ENCODE measurements at places on chromosomes 3 and 15. TPM values are rescaled to one million over a fixed set of nuclear protein-coding genes. Genes with fewer than 3 reads are reported as not detected.

Gene STRIT1
- total RNA-seq, result 0.53 TPM

Gene SELENOS
- total RNA-seq, result 52.0 TPM

Gene ZNF660
- 7.0 TPM for total RNA-seq

Gene ZNF197
- 53.0 TPM for total RNA-seq

Gene MESP2
- 0.32 TPM for total RNA-seq

Gene ZNF774
- 9.5 TPM for total RNA-seq

Gene RLBP1
- not detected for total RNA-seq

GRCh38 chr3:58900386-58900785 lies 149.4 kb downstream of the CFAP20DC start:
- no peak for ATAC-seq

- ATAC-seq, result peak; percentile 79
These were observed 6.1 kb downstream of the PPCDC start for GRCh38 chr15:75029378-75030022.

- ATAC-seq, result no peak
These were observed 217.9 kb upstream of the DCBLD2 start for GRCh38 chr3:99119385-99119784.

DNA sequence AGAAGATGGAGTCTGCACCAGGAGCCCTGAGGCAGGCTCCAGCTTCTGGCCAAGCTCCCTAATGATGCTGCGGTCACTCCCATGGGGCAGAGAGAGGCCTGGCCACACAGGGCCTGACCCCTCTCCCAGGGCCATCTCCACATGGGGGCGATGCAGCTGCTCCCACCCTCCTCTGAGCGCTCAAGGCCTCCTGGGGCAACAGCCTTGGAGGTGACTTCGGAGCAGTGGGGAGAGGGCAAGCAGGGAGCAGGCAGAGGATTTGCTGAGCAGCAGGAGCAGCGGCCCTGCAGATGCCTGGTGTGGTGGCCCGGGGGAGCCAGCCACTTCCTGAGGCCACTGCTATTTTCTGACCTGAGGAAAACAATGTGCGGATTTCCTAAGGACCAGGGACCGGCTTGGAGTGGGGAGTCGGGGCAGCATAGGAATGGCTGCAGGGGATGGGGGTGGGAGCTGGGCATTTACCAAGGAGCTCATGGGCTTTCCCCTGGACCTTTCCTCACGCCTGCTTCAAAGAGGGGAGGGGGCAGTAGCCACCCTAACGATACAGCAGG lies 81.6 kb upstream of the RPL32 start:
- ATAC-seq, result no peak

DNA sequence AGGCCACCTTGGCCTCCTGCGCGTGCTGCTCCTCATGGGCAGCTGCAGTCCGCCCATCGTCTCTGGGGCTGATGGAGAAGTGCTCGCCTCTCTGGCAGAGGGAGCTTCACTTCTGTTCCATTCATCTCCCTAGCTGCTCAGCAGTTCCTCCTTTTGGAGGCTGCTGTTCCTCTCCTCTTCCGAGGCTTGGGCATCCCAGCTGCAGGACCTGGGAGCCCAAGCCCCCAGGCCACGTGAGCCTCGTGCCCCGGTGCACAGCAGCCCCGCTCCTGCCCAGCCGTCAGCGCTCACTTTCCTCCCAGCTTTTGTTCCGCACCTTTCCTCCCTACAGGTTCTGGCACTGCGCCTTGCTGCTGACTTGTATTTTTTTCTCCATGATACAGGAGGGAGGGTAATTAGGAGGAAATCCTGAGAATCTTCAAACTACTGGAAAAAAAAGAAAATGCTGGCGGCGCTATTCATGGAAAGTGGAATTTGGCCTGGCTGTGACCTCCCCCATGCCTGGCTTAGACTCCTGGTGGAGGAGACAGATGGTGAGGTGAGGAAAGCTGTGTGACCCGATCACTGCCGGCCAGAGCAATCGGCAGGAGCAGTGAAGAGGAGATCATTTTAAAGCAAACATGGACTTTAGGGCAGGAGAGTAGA lies 210.1 kb downstream of the CHST2 start:
- peak; percentile 74 for ATAC-seq

DNA sequence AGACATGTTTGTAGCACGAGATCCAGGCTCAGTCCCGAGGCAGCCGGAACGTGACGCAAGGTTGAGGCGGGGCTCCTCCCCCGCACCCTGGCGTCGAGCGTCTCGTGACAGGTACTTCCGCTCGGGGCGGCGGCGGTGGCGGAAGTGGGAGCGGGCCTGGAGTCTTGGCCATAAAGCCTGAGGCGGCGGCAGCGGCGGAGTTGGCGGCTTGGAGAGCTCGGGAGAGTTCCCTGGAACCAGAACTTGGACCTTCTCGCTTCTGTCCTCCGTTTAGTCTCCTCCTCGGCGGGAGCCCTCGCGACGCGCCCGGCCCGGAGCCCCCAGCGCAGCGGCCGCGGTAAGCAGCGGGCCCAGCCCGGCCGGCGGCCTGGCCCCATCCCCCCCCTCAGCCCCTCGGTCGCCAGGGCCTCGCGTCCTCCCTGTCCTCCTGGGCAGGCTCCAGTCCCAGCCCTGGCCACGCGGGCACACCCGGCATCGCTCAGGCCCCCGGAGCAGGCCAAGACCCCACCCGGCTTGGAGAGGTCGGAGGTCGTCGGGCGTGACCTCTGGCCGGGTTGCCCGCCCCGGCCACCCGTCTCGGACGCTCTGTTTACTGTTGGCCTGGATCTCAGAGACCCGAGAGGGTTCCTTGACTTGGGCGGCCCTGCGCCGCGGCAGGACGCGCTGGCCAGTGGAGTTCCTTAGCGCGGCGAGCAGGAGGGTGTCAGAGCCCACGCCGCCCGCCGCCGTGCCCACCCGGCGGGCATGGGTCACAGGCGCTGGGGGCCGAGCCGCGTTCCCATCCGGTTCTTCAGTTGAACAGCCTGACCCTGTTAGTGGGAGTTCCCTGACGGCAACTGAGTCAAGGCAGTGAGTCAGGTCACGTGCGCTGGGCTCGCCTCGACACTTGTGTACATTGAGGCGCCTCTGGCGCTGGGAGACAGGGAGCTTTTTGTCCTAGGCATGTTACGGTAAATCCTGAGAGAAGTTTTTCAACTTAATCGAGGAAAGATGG lies at the start of gene RAB7A:
RAB7A (plus strand) TSS at position 161 of the 994 bp plus-strand sequence. CDS start 69,185 bp downstream, outside the sequence.
- ATAC-seq, result peak; percentile 93

- ATAC-seq, result no peak
These were observed 317.0 kb upstream of the ADAMTS9 start for GRCh38 chr3:65004795-65005295.

- no peak for ATAC-seq
These were observed 15.3 kb downstream of the TMEM266 start for GRCh38 chr15:76075046-76075445.

DNA sequence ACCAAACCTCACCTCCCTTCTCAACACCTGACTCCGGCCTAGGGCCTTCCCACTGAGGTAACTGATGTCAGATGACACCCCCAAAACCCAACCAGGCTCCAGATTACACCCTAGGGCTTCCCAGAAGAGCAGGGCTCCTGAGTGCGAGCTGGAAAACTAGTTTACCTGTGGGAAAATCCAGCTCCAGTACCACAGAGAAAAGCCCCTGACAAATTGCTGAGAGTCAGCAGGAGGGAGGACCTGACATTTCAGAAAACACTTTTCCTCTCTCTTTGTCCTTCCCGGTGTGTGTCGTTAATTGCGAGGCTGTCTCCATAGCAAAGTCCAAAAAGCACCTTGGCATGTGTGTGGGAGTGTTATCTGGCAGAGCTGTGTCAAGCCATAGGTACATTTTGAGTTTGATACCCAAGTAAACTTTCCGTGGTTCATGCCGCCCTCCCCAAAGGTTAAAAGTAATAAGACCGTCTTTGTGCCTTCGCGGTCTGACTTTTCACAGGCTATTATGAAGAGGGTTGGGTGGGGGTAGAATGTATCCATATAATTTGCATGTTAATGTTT lies 79.8 kb upstream of the FNDC3B start:
- ATAC-seq, result peak; percentile 21

DNA sequence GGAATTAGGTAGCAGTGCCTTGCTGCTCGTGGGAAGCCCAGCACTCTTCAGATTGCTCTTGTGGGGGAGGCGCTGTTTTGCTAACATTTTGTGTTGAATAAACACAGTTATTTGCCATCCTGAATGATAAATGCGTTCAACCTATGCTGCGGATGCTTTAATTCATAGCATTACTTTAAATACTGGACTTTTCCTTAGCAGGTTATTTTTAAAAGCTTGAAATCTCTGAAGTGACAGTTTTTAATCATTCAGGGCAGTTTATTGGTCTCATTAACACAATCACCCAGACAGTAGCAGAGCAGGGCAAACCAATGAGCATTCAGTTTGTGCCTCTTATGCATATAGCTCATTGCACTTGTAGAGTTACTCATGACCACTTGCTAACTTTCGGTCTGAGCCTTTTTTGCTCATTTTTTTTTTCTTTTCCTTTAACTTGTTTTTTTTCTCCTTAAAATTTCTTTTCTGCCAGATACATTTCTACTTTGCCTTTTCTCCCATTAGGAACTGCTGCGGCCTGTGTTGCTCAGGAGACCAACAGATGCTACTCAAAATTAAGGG lies 5.2 kb downstream of the CACNA2D3 start:
- ATAC-seq, result no peak

DNA sequence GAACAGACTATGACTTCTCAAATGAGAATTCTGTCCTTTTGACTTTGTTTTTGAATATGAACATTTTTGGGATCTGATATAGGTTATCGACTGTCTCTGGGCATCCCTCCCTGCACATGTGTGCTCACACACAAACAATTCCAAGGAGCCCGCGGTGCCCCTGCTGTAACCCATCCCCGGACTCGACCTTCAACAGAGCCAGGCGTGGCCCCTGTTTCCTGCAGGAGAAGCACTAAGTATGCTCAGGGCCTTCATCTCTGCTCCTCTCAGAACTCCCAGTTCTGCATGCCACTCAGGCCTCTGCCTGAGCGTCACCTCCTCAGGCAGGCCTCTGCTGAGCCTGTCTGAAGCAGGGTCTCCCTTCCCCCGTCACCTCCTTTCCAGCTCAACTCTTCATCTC lies 57.6 kb downstream of the NUP210 start:
- ATAC-seq, result no peak

DNA sequence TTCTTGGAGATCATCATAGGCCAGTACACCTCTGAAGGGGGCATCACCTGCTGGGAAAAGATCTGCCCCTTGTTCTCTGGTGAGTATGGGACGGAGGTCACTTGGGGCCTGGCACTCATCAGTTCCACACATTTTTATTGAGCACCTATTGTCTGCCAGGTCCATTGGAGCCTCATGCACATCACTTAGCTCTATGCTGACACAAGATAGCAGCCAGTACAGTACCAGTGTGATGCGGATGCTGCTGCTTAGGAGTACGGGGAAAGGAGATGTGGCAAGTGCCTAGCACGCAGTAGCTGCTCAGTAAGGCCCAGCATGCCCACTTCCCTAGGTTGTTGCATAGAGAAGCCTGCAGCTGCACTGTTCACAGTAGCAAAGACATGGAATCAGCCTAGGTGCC lies 43.4 kb downstream of the SLC6A6 start:
- ATAC-seq, result no peak

GRCh38 chr3:15750143-15750542 lies 47.6 kb downstream of the ANKRD28 start:
- ATAC-seq, result no peak

GRCh38 chr3:184652465-184652864 lies 59.4 kb downstream of the MAGEF1 start:
- ATAC-seq, result peak; percentile 42

- no peak for ATAC-seq
These were observed 16.7 kb upstream of the KLF15 start for GRCh38 chr3:126373682-126374601.

GRCh38 chr3:46716461-46717441 lies 918 bp downstream of the PRSS50 start:
- ATAC-seq, result no peak

- no peak for ATAC-seq
These were observed 233.4 kb upstream of the LRTM1 start for GRCh38 chr3:55161231-55161630.

DNA sequence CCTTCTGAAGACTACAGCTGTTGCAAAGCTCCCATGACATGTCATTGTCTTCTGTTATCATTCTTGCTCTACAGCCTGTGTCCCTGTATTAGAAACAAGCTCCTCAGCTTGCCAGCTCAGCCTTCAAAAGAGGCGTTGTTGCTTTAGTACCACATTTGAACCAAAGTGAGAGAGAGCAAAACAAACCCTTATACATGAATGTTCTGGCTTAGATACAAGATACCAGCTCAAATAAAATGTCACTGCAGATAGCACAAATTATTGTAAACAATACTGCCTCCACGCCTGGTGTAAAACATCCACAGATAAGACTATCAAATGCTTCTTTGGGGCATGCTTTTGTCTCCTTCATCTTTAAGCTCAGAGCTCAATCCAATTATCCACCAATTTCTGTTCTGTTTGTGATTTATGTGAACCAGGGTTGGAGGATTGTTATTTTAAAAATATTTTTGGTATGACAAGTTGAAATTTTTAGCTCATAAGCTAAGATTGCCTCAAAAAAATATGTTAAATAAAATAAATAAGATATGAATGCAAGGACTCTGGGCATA lies 403.6 kb upstream of the CDIN1 start:
- ATAC-seq, result no peak

GRCh38 chr15:100783760-100784492 lies 95.7 kb upstream of the ALDH1A3 start:
- ATAC-seq, result no peak

- ATAC-seq, result peak; percentile 91
These were observed 29.1 kb upstream of the ST6GAL1 start for GRCh38 chr3:186901135-186901734.

DNA sequence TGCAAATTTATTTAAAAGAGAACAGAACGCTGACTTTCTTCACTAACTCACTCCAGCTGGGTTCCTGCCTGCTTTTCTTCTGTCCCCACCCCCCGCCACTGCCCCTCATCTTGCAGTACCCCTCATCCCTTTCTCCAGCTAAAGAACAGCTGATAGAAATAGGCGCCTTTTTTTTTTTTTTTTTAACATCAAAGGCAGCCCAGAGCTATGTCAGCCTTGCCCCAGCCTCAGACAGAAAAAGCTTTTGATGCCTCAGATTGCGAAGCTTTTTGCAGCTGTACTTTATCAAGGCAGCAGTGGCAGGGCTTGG lies 1.8 kb downstream of the CADPS start:
- ATAC-seq, result peak; percentile 67

DNA sequence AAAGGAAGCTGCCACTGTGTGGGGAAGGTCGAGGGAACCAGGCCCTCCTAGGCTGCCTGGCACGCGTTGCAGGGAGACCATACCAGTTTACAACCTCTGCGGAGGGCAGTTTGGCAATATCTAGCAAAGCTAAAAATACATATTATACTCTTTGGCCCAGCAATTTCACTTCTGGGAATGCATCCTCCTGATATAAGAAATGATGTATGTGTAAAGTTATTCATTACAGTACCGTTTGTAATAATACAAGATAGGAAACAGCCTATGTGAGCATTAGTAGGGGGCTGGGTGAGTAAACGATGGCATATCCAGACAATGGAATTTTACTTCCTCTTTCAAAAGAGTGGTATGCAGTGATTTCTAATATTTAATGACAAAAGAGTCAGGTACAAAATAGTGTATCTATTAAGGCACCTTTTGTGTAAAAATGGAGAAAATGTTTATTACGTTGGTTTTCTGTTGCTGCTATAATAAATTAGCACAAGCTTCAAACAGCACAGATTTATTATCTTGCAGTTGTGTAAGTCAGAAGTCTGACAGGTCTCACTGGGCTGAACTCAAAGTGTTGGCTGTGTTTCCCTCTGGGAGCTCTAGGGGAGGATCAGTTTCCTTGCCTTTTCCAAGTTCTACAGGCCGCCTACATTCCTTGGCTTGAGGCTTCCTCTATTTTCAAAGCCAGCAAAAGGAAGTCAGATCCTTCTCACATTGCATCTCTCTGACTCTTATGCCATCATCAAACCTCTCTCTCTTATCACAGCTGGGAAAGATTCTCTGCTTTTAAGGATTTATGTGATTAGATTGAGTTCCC lies 9.0 kb downstream of the APOD start:
- ATAC-seq, result no peak

GRCh38 chr3:119562307-119562961 lies 3.0 kb upstream of the CD80 start:
- ATAC-seq, result no peak

- no peak for ATAC-seq
These were observed 44.3 kb upstream of the CPNE4 start for GRCh38 chr3:132079147-132079546.

Data from motor neuron (in vitro differentiated cells).